HuH-7 (cell line): ENCODE measurements at places on chromosomes 6 and 20.
A peak's percentile ranks its signal among the peaks of the same experiment; 100 is the strongest.

DNA sequence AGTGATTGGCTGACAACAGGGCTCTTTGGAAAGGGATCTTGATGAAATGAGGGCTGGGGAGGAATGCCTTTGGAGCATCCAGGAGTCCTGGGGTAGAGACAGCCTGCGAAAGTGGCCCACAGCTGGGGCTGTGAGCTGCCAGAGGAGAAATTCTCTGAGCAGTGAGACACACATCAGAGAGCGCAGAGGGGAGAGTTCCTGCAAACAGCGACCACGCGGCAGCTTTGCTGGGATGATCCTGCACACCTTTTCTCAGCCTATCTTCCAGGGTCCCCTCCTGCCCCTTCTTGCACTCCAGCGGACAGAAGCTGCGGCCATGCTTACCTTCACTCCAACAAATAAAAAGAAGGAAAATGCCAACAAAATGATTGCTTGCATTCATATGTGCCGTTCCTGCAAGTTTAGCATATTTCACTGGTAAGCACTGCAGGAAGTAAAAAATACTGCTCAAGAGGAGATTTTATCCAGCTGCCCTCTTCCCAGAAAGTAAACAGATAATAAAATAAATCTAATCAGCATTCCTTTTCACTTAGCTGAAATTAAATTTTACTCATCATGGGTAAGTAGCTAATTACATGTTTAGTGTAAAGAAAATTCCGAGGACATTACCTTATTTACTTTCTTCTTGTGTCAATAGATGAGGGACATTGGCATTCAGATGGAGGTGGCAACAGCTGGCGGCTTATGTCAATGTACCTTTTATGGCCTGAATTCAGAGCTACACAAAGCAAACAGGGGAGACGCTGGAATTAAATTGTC is 339.9 kb upstream of the ARID1B start:
- no peak for DNase-seq

DNA sequence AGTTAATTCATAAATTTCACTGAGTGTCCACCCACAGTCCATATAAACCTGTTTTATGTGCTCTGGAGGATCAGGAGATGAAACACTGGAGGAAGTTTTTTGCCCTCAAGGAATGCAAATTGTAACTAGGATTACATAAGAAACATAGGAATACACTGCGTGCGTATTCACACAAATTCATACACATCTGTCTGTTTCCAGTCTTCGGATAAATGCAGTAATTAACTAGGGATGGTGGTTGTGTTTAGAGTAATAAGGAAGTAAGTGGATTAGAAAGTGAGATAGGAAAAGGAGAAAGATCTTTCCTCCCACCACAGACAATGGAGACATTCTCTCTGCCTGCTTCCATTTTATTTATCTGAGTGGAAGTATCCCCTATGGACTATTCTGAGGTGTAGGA is 35.7 kb upstream of the POPDC3 start:
- DNase-seq: no peak

- no peak for DNase-seq
These were observed 249.3 kb downstream of the PREX1 start for GRCh38 chr20:48578397-48579098.

GRCh38 chr6:108133594-108134179 is 32.1 kb upstream of the NR2E1 start:
- DNase-seq: peak; percentile 86

- DNase-seq: no peak
These were observed 21.2 kb downstream of the C6orf132 start for GRCh38 chr6:42120895-42121865.

GRCh38 chr6:583635-584034 is 73.3 kb downstream of the HUS1B start:
- no peak for DNase-seq

- DNase-seq: peak; percentile 40
These were observed 26.7 kb upstream of the TFAP2B start for GRCh38 chr6:50791900-50792508.

DNA sequence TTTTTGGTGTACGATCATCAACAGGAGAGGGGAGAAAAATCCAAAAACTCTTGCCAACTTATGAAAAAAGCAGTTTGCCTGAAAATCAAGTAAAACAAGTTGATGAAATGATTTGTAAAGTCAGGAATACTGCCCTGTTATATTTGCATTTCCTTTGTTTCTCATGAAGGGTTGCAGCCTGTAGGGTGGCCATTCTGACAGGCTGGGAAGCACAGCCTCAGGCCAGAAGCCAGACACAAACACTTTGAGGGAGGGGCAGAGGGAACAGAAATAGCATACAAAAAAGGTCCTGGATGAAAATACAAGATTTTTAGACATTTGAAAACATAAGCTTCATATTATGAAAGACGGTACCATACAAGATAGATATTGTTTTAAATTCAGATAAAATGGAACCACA is 109.8 kb downstream of the DTNBP1 start:
- DNase-seq: no peak

DNA sequence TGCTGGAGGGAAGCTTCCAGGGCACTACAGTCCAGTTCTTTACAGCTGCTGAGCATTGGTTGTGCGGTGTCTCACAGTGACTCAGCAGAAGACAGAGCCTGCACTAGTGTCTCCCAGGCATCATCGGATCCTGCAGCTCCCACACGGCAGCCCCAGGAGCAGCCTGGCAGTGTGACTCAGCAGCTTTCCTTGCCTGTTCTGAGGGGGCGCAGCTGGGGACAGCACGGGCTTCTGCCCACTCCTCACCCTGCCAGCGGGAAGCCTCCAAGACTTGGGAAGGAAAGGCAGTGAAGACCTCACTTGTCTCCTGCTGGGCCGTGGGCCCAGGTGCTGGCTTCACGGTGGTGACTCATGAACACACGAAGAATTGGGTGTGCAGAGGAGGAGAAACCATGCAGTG is 165.4 kb downstream of the SYNDIG1 start:
- peak; percentile 56 for DNase-seq

DNA sequence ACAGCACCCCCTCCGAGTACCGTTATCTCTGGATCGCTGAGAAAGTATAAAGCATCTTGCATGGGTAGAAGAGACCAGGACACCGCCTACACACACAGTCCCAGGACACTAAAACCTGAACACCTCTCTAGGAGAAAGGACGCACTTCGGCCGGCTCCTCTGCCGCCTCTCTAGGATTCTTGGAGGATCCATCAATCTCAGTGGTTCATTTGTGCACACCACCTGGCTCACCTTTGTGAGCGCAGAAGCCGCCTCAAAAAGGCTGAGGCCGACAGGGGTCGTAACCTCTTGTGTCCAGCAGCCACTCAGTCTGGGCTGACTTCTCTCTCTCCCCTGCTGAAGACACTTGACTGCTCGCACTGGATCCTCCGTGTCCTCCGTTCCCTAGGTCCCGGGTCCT is 13.5 kb downstream of the ZSCAN23 start:
- no peak for DNase-seq

DNA sequence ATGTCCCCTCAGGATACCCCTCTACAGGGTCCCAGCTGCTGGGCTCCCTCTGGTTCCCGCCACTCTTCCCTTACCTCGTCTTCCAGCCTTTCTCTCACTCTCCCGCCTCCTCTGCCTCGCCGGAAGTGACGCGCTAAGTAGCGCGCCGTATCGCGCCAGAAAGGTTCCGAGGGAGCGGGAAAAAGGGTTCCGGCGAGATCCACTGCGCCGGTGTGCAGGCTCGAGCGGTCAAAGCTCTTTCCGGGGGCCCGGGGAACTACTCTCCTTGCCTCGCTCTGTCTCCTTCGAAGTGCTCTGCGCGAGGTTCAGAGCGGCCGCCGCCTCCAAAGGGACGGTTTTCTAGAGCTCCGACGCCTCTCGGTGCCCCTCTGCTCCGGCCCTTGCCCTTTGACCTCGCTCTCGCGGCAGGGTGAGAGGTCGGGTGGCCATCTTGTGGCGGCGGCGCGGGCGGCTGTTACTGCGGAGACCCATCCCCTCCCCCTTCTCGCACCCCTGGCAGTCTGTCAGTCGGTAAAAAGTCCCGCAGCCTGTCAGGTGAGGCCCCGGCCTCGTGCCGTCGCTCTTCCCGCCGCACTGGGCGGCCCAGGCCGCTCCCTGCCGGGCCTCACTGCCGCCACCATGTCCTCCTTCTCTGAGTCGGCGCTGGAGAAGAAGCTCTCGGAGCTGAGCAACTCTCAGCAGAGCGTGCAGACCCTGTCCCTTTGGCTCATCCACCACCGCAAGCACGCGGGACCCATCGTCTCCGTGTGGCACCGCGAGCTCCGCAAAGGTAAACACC is at the start of the genes RPRD1B and TTI1:
Gene RPRD1B, plus strand, starts transcription at position 417 of the 778 bp plus-strand sequence. Its CDS starts 202 bp downstream, at position 619.
Gene TTI1, minus strand, starts transcription at position 127 of the 778 bp plus-strand sequence. CDS start 19,640 bp downstream, outside the sequence.
- DNase-seq: peak; percentile 84

DNA sequence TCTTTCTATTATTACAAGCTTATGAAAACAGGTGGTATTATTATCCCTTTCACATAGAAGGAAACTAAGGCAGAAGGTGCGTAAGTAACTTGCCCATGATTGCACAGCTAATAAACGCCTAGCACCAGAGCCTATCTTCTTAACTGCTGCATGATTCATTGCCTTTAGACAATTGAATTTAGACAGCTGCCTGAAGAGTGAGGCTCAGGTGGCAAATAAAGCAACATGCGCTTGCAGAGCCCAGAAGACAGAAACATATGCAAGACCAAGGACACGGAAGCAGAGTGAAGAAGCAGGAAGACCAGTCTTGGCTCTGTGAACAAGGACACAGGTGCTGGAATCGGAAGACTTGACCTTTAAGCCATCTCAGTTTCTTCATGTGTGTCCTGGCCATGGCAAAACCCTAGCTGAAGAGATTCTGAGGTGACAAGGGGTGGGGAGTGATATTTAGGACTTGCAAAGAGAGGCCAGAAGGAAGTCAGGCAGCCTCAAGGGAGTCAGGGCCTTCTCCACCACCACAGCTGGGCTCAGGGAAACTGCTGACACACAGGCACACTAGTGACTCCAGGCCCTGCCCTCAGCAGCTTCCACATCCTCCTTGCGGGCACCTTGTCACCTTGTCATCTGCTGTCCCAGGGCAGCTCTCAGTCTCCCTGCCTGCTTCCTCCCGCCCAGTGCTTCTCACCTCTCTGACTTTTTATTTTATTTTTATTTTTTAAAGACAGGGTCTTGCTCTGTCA is 91.7 kb upstream of the SLC22A16 start:
- no peak for DNase-seq

- peak; percentile 17 for DNase-seq
These were observed 523 bp downstream of the TMEM30A start for GRCh38 chr6:75283907-75284631.

- DNase-seq: no peak
These were observed 584.1 kb upstream of the FLRT3 start for GRCh38 chr20:14921513-14921912.

DNA sequence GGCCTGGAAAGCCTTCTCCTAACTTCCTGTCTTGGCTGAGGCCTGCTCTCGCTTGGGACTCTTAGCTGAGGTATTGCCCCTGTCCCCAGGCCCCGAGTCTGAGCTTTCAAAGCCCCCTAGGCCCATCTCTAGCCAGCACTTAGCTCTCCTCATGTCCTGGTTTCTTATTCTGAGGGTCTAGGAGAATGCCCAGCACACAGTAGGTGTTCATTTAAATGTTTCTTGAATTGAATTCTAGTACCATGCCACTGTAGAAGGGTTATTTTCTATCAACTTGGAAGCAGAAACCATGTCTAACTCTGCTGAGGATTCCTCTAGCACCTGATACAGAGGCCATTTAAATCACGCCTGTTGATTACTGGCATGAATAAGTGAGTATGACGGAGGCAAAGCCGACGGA is 98.5 kb downstream of the VEGFA start:
- DNase-seq: no peak

DNA sequence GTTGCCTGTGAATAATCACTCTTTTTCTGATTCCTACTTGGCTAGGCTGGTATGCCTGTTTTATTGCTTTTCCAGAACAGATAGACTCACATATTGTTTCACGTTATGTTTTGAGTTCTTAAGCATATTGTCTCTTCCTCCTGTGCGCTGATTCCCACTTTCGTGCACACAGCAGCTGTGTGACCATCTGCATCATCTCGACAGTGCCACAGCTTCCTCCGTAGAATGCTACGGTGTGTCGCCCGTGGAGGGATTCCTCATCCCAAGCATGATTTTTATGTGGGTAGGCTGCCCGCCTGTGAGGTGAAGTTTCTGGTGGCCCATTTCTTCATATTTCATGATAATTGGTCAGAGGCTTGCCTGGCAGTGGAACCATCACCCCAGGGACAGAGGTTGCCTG is 31.8 kb downstream of the PLCB4 start:
- DNase-seq: no peak

DNA sequence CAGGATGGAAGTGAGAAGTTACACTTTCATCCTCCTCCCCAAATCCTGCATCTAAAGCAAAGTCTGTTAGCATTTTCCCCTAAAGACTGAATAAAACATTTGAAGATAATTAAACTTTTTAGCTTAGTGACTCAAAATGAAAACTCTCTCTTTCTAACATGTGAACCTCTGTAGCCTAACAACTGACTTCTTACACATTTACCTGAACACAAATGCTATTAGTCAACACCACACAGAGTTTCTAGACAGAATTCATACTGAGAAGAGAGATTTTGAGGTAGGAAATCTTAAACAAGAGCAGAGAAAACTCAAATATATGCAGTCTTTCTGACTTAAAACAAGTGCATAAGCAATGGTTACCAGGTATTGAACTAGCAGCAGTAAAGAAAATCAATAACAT is 149.9 kb upstream of the SMLR1 start:
- DNase-seq: no peak

DNA sequence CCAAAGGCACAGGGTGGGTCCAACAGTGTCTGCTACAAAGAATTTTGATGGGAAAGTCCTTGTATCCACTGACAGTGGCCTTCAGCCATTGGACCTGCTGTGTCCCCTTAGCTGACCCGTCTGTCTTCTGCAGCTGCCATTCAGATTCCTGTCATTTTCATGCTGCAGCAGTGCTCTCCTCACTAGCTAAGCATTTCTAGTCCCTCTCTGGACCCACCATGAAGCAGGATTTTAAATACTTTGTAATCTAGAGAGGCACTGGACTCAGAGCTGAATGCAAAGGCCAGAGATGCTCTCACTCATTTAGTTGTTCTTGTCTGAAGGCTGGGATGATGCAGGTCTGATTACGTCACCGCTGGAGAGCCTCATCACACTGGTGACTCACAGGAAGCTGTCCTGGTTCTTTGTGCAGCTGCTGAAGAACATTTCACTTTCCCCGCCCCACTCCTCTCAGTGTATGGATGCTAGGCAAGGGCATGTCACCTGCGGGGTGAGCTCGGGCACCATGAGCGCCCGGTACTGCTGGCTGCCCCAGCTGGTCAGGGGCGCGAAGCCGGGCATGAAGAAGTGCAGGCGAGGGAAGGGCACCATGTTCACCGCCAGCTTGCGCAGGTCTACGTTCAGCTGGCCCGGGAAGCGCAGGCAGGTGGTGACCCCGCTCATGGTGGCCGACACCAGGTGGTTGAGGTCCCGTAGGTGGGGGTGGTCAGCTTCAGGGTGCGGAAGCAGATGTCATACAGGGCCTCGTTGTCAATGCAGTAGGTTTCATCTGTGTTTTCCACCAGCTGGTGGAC is 19.4 kb upstream of the TUBB2A start:
- no peak for DNase-seq

- no peak for DNase-seq
These were observed 275.2 kb downstream of the PKHD1 start for GRCh38 chr6:51812231-51812630.
